Panc1 (cell line): ENCODE measurements at places on chromosomes 7 and 10.
A peak's percentile ranks its signal among the peaks of the same experiment; 100 is the strongest.

GRCh38 chr10:11610826-11611247 lies 613 bp downstream of the USP6NL start:
- DNase-seq = no peak

DNA sequence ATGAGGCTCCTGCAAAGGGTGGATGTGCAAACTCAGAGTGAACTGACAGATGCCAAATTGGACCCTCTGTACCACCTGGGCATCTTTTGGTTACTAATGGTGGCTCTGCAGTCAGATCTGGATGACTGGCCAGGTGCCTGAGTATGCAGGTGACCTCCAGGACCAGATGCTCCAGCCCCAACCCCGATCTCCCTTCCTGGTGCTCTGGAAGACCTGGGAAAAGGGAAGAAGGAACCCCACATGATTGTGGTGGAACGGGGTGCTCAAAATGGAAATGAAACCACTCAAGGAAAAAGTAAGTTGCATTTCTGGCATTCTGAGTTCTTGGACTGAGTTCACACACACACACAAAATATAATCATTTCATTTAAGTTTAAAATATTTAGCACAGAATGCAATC lies 9.8 kb upstream of the AEBP1 start:
- no peak for DNase-seq

- no peak for DNase-seq
These were observed 11.5 kb upstream of the FLNC start for GRCh38 chr7:128818694-128819093.

GRCh38 chr7:143296686-143297085 lies 8.5 kb downstream of the CASP2 start:
- no peak for DNase-seq

DNA sequence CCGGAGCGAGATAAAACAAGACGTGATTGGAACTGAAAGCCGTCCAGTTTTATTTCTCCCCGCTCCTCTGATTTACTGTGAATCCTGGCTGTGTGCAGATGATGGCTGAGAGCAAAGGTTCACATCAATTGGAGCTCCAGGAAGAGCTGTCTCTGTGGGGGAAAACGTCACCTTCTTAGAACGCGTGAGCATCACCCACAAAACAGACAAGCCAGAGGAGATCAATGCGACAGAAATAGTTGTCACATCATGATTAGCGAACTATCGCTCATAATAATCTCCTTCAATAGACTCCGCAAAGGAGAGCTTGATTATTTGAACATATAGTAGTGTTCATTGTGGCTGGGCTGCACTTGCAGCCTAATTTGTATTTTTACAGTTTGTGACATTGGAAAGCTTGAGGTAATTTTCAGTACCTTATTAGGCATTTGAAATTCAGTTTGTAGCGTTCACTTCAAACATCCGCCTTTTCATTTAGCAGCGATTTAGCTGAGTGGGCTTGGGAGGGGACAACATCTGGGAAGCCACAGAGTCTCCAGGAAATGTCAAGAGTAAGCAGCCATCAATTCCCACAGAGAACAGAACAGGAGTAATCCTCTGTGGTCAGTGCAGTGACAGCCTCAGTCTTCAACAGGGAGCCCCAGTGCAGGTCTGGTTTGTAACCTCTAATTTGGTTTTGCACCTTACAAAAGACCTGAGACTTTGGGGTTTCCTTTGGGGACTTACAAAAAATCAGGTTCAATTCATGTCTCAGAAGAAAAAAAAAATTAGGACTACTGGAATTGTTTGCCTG lies 276.8 kb upstream of the PFKP start:
- DNase-seq = no peak

- DNase-seq = no peak
These were observed 4.1 kb upstream of the SGCE start for GRCh38 chr7:94660006-94660405.

DNA sequence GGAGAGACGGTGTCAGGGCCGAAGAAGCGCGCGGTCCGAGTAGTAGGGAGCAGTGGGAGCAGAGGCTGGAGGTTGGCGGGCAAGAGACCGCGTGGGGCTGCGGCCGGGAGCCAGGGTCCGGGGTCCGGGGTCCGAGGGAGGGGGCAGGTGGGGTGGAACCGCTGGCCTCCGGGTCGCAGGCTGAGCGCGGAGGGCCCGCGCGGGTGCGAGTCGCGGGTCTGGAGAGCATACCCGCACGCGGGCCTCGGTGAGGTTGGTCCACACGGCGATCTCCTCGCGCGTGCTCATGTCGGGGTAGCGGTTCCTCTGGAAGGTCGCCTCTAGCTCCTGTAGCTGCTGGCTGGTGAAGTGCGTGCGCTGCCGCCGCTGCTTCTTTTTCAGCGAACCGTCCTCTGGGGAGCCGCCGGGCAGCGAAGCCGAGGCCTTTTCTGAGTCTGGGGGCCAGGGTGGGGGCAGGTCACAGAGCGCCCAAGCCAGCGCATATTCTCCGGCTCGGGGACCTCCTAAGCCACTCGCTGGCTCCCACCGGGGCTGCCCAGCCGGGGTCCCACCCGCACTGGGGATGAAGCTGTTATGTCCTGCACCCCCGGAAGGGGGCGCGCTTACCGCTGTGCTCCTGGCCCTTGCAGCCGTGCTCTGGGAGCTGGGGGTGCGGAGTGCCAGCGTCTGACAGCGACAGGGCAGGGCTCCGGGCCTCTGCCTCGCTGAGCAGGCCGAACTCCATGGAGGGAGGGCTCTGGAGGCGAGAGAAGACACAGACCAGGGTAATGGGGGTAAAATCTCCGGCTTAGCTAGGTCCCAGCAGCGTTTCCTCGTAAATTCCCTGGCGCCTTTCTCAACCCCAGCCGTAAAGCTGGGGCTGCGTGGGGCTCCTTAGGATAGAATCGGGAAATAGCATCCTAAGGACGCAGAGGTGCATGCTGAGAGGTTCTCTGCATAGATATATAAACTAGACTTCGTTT lies 5.5 kb downstream of the ELOVL3 start:
- DNase-seq = peak; percentile 33

DNA sequence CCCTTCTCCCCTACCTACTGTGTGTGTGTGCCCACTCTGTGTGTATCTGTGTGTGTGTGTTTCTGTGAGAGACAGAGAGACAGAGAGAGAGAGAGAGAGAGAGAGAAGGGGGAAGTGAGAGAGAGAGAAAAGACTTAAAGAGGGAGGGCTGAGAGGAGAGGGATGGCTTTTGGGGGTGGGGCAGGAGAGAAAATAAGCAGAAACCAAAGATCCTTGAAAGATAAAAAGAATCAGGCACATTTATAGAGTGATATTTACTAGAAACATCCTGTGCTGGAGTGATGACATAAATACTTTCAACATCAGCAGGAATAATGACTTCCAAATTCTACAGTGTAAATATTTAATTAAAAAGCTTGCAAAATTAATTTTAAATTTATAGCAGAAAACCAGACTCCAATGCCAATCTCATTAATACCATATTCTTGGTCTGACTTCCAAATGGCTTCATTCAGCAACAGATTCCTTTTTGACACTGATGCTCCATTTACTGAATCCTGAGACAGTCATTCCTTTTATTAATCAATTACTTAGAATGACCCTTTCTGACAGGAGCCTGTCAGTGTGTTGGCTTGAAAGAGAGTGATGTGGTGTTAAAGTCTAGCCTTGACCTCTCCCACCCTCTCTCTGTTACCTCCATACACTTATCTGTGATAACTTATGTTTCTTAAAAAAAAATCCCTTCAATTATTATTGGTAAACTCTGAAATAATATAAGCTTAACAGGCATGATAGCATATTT lies 41.7 kb upstream of the WNT2 start:
- no peak for DNase-seq

- DNase-seq = no peak
These were observed 6.3 kb downstream of the NAT16 start for GRCh38 chr7:101173752-101174244.

GRCh38 chr7:127366680-127367079 lies 25.8 kb downstream of the ZNF800 start:
- no peak for DNase-seq

GRCh38 chr10:19532411-19532810 lies 283.8 kb upstream of the PLXDC2 start:
- no peak for DNase-seq

DNA sequence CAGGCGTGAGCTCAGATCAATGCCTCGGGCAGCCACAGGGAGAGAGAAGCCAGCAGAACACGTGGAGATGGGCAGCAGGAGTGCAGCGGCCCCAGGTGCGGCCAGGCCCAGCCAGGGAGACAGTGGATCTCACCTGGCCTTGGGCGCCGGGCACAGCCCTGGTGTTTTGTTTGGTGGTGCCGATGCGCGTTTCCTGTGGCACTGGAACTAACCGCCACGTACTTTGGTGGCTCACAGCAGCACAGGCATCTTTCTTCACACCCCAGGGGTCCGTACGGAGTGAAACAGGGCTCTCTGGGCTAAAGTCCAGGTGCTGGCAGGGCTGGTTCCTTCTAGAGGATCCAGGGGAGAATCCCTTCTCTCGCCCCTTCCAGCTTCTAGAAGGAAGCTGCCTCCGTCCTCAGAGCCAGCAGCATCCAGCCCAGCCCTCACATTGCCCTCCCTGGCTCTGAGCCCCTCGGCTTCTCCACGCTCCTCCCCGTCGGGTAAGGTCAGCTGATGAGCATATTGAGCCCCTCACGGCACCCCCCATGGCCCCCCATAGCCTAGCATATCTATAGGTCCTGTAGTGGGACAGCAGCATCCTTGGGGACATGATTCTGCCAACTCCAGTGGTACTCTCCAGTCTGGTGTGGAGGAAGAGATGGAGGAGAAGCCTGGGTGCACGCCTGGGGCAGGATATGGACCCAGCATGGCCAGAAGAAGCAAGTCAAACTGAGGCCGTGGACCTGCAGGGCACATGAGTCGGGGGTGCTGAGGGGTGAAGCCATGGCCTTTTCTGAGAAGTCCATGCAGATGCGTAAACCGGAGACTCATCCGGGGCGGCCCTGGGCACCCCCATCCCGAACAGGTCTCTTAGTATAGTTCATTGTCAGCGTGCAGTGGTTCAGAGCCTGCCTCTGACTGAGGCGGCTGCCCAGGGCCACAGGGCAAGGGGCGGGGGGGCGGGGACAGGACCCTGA lies 43.4 kb upstream of the PPP2R2D start:
- DNase-seq = no peak

DNA sequence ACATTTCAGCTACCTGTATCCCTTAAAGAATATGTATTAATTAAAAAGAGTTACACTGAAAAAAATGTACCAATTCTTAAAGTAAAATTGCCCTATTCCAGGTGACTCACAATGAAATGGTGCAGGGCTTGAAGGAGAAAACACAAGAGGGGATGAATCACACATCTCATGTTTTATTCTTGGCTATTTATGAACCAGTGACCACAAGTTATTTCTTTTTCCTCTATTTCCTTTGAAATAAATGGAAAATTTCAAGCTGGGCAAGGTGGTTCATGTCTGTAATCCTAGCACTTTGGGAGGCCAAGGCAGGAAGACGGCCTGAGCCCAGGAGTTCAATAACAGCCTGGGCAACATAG lies 106.8 kb downstream of the UBE2H start:
- peak; percentile 43 for DNase-seq

DNA sequence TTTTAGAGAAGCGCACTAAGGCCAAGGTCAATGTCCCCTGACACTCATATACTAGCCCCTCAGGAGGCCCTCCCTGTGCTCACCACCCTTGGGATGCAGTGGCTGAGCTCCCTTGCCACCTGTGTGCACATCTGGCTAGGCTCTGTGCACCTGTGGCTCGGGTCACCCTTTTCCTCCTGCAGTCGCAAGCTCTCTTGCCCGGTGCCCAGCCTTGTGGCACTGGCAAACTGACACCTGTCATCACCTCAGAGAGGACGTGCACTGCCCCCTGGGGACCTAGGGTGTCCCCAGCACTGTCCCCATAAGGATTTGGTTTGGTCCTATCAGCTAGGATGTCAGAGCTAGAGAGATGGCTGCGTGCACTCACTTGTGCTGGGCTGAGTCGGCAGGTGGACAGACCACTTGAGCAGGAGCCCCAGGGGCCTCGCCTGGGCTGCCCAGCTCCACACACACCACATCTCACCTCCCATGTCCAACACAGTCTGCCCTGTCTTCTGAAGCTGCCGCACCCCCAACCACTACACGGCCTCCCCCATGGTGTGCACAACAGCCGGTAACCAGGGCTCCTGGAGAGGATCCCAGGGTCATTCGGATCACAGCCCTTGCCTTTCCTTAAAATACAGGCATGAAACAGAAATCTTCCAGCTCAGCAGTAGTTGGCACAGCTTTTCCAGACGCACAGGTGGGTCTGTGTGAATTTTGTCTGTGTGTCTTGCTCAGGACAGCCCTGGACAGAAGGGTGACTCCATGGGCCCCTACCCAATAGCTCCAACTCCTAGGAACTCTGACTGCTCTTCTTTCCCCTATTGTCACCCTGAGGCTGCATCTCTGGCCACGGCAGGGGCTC lies 111.0 kb downstream of the GRID1 start:
- no peak for DNase-seq

- no peak for DNase-seq
These were observed 8.3 kb downstream of the ADD3 start for GRCh38 chr10:110016039-110016438.

DNA sequence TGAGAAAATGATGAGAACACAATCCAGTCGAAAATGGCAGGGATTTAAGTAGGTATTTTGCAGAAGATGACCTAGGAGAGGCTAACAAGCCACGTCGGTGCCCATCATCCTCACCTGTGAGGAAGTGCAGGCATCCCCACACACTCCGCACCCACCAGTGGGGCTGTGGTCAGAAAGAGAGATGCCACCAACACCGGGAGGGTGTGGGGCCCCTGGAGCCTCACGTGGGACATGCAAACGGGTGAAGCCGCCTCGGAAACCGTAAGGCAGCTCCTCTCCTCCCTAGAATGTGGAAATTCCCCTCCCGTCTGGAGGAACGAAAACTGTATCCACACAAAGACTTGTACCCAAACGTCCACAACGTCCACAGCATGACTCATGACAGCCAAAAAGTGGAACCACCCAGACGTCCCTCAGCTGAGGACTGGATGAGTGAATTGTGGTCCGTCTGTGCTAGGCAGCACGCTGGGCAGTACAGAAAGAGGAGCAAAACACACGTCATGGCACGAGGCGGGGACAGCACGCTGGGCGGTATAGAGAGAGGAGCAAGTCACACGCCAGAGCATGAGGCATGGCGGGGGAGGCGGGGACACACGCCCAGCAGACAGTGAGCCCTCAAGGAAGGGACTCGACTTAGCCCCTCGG lies 246.0 kb downstream of the ELFN1 start:
- no peak for DNase-seq

DNA sequence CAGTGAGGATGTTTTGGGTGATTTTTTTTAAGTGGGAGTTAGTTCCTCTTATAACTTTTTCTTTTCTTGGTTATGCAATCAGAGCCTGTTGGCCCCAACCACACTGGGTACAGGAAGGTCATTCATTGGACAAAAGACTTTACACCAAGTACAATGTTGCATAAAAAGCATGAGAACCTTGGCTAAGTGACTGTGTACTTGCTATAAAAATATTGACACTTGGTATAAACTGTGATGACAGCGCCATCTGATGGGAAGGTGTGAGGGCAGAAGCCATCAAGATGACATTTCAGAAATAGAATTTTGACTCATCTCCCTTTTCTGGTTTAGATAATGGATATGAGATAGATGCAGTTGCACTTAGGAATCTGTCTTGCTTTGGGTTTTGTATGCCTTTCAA lies 126.4 kb upstream of the CCDC6 start:
- peak; percentile 38 for DNase-seq

- DNase-seq = no peak
These were observed at the start of gene DDC for GRCh38 chr7:50564640-50565558. Gene DDC, minus strand, starts transcription at chr7:50565405. Its CDS starts 21,320 bp downstream, at chr7:50544085.
